Caki2 (cell line): ENCODE measurements at places on chromosomes 11 and 22. TPM values are rescaled to one million over a fixed set of nuclear protein-coding genes. Genes with fewer than 3 reads are reported as not detected.

- no peak for DNase-seq
Observed at GRCh38 chr11:76209375-76209972, 3.2 kb upstream of the WNT11 start.

GRCh38 chr11:56817661-56818060, 69.2 kb upstream of the OR9G4 start:
- DNase-seq = no peak

The CARD18 gene
- total RNA-seq = not detected in 2 replicates

The MAPK8IP2 gene
- 3.0 and 5.5 TPM in 2 replicates for total RNA-seq

DNA sequence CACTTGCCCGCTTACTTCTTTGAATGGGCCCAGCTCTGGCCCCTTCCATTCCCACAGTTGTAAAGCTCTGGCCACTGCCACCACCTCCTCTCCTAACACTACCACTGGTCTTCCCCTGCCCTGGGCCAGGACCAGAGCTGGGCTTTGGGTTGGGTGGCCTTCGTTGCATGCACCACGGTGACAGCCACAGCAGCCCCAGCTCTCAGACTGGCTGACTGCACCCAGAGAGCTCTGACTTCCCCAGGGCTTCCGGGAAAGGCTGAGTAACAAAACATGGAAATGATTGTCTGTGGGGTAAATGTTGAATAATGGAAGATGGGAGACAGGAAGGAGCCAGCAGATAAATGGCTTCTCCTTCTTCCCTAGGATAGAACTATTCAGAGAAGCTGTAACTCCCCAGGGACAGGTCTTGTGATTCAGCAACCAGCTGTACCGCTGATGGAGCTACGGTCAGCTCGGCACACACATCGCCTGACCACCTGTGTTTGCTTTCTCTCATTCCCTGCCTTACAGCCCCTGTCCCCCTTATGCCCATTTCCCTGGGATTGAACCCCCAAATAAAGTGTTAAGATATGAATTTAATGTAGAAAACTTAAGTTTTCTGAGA, 27.6 kb downstream of the SCN4B start:
- DNase-seq = no peak

The FBLN1 gene
- 67.6 and 85.4 TPM in 2 replicates for total RNA-seq

The CHRM1 gene
- total RNA-seq = not detected in 2 replicates

GRCh38 chr22:46841522-46841921, 79.1 kb downstream of the TBC1D22A start:
- no peak for DNase-seq

- DNase-seq = no peak
Observed at GRCh38 chr11:121482231-121483129, 29.7 kb upstream of the SORL1-AS1 start.

DNA sequence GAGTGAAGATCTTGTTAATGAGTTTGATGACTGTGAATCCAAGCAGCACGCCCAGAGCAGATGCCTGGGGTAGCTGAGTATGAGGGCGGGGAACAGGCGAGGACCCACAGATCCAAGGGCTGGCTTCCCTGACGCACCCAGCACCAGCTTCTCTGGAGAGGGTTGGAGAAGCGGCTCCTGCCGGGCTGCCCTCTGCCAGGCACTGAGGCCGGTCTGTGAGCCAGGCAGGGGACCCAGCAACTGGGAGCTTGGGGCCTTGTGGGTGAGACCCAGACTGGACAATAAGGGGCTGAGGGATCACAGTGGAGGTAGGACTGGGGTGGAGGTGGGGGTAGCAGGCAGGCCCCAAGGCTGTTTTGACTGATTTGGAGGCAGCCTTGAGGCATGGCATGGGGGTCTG, 8.6 kb upstream of the SYT12 start:
- no peak for DNase-seq

DNA sequence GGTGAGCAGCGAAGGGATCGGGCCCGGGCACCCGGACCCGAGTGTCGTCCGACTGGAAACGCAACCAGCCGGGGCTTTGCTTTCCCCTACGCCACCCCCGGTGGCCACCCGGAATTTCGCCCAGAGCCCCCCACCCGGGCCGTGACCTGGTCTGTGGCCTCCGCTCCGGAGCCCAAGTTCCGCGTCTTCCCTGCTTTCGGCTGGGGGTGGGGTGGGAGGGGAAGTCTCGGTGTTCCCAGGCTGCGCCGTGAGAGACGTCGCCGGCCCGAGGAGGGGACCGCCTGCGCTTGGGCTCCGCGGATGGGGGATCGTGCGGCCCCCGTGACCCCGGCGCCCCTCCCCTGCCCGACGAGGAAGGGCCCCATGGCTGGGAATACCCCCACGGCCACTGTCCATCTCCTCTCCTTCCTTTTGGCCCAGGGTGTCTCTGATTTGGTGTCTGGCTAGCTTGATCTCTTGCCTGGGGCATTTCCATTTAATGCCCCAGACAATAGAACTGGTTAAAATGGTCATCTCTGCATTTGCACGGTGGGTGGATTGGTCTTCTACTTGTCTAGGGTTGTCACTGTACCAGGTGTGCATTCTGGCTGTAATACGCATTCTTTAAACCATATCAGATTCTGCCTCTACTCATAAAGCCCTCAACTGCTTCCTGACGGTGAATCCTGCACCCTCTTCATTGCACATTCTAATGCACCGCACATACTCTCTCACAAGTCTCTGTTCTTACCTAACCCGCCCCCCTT, 789 bp downstream of the SIK2 start:
- peak; percentile 19 for DNase-seq

The USP28 gene
- 16.8 and 24.9 TPM in 2 replicates for total RNA-seq

DNA sequence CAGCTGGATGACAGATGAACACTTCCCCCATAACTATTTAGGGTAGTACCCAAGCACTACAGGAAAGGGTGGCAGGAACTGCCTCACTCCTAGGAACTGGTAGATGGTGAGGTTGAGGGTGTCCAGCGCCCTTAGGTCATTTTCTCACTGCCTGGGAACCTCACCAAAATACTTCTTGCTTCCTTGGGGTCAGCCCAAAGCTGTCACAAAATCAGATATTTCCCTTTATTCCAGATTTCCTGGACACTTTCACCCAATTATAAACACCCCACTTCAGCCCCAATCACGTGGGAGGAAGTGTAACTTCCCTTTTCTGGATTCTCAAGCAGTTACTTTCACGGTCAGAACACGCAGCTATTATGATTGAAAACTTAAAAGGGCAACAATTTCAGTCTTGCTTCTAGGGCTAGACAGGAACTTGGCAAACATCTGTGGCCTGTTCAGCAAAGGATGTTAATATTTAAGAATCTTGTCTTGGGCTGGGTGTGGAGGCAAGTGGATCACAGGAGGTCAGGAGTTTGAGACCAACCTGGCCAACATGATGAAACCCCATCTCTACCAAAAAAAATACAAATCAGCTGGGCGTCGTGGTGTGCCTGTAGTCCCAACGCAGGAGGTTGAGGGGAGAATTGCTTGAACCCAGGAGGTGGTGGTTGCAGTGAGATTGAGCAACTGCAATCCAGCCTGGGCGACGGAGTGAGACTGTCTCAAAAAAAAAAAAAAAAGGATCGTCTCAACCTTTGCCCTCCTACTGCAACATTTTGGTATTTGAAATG, 4.0 kb downstream of the FTH1 start:
- DNase-seq = peak; percentile 80

- peak; percentile 92 for DNase-seq
Observed at GRCh38 chr11:118435290-118435892, 901 bp upstream of the KMT2A start.

The ARVCF gene
- total RNA-seq = 3.6 and 15.2 TPM in 2 replicates

The DNAJC24 gene
- 4.1 and 5.1 TPM in 2 replicates for total RNA-seq

DNA sequence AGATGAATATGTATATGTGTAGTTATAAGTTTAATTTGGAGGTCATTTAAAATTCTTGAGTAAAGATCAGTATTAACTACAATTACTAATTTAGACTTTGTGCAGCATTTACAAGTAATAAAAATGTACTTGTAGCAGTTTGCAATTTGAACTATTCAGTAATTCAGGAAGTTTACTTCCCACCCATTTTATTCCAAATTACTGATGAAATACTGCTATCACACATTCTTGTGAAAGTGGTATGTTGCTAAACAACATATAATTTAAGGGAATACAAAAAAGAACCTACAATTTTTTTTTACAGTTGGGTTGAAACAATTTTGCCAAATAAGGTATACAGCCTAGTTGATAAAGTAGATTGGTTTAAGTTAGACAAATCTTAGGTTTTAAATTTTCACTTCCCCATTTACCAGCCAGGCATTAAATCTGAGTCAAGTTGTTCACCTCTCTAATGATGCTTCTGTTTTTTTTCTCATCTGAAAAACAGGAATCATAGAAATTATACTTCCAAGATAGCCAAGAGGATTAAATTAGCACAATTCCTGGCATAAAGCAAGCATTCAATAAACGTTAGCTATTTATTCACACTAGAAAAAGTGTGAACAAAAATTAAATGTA, 45.3 kb downstream of the ZBTB44 start:
- DNase-seq = no peak

The CEP126 gene
- 0.46 and 0.54 TPM in 2 replicates for total RNA-seq

GRCh38 chr11:77525455-77526091, 51.7 kb upstream of the PAK1 start:
- no peak for DNase-seq

The NAT10 gene
- 35.6 and 38.6 TPM in 2 replicates for total RNA-seq

GRCh38 chr22:37643225-37643847, 3.9 kb downstream of the SH3BP1 start:
- peak; percentile 65 for DNase-seq

GRCh38 chr11:109106151-109106906, 315.7 kb upstream of the C11orf87 start:
- DNase-seq = no peak

The GRK3 gene
- total RNA-seq = 0.98 and 1.5 TPM in 2 replicates

The TEX12 gene
- not detected in 2 replicates for total RNA-seq
